ENCODE measurements at places on chromosomes 6 and 20. TPM values are rescaled to one million over a fixed set of nuclear protein-coding genes. Genes with fewer than 3 reads are reported as not detected.

The PNLDC1 gene
- total RNA-seq: not detected

The IMPG1 gene
- total RNA-seq: not detected

The EYA4 gene
- under 0.01 TPM for total RNA-seq

The MYO6 gene
- total RNA-seq: 31.9 TPM

The TCF15 gene
- total RNA-seq: 0.90 TPM

The AGER gene
- total RNA-seq: 0.36 TPM

The ATG5 gene
- 57.8 TPM for total RNA-seq

The BPHL gene
- total RNA-seq: 7.6 TPM

Data from endothelial cell of coronary artery (primary cell).